ENCODE measurements at places on chromosomes 12 and 14.

GRCh38 chr12:97595426-97595831, 132.8 kb downstream of the RMST start:
- DNase-seq, result no peak

- no peak for DNase-seq
Observed at GRCh38 chr12:53336181-53336681, at the start of gene SP7. SP7 (minus strand) TSS chr12:53336354; CDS start chr12:53335646, 708 bp downstream.

- no peak for DNase-seq
Observed at GRCh38 chr12:31215518-31216232, 110.3 kb downstream of the SINHCAF start.

GRCh38 chr12:14802247-14802646, 1.0 kb downstream of the WBP11 start:
- DNase-seq, result no peak

All from fibroblast of skin of scalp (primary cell).